Mucosa of descending colon (tissue), 3 donors: ENCODE measurements at places on chromosomes 5 and 9. TPM values are rescaled to one million over a fixed set of nuclear protein-coding genes. Genes with fewer than 3 reads are reported as not detected.

GRCh38 chr9:129415942-129416651 is 204.8 kb downstream of the C9orf50 start:
- no peak for DNase-seq

- no peak for DNase-seq
These were observed 40.0 kb downstream of the CXXC5 start for GRCh38 chr5:139688088-139688702.

DNA sequence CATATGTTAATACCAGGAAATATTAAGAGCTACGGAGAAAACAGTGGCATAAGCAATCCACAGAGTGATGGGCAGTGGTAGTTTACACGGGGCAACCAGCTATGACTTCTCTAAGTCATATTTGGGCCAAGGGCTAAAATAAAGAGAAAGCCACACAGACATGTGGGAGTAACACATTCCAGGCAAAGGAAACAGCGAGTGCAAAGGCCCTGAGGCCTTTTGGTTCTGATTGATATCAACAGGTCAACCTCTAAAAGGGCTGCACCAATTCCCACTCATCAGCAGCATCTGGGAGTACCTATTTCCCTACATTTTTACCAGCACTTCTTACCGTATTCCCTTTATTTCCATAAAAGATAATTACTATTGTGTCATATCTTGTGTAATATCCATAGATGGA is 173.4 kb downstream of the SPOCK1 start:
- DNase-seq, result no peak

The SURF4 gene
- total RNA-seq, result 165 TPM

The PGGT1B gene
- 75.8 TPM for total RNA-seq

The SLC6A3 gene
- not detected for total RNA-seq
